ENCODE measurements at places on chromosomes 16 and 17.
A peak's percentile ranks its signal among the peaks of the same experiment; 100 is the strongest.

- DNase-seq: no peak
Measured at GRCh38 chr17:46035112-46035818, 36.2 kb downstream of the STH start.

GRCh38 chr16:26976873-26977272 lies 89.9 kb upstream of the C16orf82 start:
- no peak for DNase-seq

GRCh38 chr16:84742641-84743092 lies 42.9 kb downstream of the USP10 start:
- DNase-seq: no peak

DNA sequence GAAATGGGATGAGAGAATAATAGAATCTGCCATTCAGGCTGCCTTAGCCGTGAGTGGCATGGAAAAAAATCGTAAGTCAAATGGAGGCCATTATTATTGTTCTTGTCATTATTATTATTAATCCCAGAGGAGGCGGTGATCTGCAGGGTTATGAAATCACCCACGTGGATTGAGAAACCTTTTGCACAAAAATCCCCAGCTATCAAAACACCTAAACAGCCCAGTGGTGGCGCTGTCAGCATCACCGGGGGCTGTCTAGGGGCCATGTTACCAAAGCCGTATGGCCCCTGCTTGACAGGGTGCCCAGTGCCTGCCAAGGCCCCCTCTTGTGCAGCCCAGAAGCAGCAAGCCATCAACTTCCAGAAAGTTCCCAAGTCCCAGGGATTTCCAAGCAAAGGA lies 25.2 kb downstream of the CNGB1 start:
- DNase-seq: no peak

DNA sequence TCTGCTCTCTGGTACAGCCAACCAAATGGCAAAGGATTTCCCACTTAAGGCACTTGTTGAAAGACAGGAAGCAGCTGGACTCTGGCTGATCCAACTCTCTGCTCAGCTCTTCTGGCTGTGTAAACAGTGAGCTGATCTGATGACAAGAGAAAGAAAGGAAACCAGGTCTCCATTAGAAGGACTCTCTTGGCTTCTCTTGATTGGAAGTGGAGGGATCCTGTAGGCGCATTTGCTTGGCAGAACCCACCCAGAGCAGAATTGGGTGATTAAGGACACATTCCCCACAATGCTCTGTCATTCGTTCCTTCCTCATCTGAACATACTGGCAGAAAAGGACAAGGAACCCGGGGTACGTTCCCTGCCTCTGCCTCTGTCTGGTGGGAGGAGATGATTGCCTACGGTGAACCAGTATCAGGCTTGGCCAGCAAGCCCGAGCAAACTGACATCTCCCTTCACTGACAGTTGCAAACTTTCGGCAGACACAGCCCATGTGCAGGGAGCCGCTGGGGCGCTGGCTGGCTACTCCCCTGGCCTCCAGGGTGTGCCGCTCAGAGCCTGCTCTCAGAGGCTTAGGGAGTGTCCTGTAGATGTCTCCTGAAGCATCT lies 29.1 kb downstream of the LDHD start:
- DNase-seq: peak; percentile 84

DNA sequence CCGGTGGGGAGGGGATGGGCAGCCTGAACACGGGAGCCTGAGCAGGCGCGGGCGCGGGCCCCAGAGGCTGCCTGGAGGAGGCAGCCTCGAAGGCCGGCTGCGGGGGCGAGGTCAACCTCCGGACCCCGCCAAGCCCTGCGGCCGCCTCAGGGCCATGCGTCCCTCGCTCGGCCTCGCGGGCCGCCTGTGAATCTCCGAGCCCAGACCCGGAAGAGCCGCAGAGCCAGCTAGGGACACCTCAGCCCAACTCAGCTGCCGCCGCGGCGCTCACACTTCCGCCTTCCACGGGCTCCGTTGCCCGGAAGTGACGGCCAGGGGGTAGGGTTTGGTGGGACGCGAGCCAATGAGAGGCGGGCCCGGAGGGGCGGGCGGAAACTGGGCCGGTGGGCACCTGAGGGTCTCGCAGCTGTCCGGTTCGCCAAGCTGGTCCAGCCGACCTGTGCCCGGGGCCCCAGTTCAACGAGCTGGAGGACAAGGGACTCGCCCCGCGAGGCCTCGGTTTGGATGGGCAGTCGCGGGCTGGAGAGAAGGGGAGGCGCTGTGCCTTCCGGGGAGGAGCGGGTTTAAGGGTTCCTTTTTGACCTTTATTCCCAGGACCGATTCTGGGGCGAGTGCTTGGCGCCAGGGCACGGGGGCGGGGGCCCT lies at the start of gene SLC38A10:
Gene SLC38A10 (minus strand): TSS at position 277 of the 645 bp plus-strand sequence. CDS start 386 bp downstream, outside the sequence.
- peak; percentile 74 for DNase-seq

DNA sequence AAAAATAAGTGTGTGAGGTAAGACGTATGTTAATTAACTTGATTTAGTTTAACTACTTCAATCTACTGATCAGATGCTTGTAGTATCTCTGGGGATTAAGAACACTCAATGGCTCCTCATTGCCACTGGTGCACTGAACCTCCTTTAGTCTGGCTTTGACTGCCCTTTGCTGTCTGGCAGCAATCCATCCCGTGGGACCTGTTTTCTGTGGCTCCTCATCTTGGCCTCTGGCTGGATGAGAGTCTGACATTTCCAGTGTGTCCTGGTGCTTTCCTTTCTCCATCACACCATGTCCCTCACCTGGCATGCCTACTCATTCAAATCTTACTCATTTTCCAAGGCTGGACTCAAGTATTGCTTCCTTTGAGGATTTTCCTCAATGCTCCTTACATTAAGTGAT lies 212.2 kb downstream of the CA10 start:
- no peak for DNase-seq

DNA sequence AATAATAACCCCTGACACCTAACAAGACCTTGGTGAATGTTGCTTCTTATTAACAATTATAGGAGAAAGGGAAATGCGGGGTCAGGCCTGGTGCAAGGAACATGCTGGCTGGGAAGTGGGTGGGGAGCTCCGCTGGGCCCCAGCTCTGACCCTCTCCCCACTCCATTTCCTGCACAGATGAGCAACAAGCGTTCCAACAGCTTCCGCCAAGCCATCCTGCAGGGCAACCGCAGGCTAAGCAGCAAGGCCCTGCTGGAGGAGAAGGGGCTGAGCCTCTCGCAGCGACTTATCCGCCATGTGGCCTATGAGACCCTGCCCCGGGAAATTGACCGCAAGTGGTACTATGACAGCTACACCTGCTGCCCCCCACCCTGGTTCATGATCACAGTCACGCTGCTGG lies 23.0 kb downstream of the RHBDL3 start:
- DNase-seq: no peak

DNA sequence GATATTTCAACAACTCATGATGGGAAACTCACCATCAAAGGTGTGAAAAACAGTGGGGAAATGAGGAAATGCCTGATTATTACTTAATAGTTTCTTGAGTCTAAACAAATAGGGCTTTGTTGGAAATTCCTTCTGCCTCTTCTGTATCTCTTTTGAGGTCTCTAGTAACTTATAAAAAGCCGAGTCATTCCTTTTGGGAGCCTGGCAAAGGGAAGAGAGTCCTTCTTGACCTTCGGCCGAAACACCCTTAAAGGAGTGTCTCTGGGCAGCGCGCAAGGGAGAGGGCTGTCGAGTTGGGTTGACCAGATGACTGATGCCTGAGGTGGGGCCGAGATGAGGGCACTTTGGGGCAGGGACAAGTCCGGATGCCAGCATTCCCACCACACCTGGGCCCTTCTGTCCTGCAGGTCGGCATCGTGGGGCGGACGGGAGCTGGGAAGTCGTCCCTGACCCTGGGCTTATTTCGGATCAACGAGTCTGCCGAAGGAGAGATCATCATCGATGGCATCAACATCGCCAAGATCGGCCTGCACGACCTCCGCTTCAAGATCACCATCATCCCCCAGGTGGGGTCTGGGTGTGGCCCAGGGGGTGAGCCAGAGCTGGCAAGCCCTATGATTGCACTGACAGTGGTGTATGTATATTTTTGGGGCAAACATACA lies 89.2 kb downstream of the ABCC6 start:
- DNase-seq: no peak
